Hindlimb muscle (tissue), 1 donor: ENCODE measurements at places on chromosomes 16 and 17.

GRCh38 chr16:8168016-8168415 is 422.3 kb downstream of the TMEM114 start:
- DNase-seq = no peak

- no peak for DNase-seq
Measured at GRCh38 chr17:66654764-66655163, 180.2 kb upstream of the CACNG5 start.

DNA sequence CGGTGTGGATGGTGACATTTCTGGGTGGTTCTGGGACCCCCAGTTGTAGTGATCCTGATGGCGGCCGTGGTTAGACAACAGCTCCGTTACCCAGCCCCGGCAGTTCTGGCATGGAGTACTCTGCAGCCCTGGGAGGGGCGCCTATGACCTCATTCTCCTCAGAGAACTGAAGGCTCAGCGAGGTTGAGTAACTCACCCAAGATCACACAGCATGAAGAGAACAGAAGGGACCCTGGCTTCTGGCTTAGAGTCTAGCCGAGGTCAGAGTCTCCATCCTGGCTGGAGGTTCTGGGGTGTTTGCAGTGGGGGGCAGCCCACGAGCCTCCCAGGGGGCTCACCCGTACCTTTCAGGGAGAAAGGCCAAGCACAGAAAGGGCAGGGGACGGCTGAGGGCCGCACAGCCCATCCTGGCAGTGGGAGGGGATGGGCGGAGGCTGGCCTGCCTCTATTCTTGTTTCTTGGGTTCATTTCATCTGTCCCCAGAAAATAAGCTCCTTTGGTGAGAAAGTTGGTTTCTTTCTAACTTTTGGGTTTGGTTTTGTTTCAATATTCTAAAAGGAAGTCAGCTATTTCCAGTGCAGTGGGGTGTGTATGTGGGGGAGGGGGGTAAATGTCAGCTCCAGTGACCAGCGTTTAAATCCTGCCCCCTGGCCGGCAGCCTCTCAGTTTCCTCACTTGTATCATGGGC is 13.2 kb downstream of the ZFPM1 start:
- no peak for DNase-seq

- DNase-seq = no peak
Measured at GRCh38 chr16:82701442-82701955, 74.7 kb downstream of the CDH13 start.

DNA sequence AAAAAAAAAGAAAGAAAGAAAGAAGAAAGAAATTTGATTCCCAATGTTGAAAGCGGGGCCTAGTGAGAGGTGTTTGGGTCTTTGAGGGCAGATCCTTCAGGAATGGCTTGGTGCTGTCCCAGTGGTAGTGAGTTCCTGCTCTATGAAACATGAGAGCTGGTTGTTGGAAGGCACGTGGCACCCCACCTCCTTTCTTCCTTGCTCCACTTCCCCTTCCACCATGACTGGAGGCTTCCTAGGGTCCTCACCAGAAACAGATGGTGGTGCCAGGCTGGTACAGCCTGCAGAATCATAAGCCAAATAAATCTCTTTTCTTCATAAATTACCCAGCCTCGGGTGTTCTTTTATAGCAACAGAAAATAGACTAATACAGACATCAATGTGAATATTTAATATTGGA is 147.3 kb upstream of the KCNJ18 start:
- no peak for DNase-seq

DNA sequence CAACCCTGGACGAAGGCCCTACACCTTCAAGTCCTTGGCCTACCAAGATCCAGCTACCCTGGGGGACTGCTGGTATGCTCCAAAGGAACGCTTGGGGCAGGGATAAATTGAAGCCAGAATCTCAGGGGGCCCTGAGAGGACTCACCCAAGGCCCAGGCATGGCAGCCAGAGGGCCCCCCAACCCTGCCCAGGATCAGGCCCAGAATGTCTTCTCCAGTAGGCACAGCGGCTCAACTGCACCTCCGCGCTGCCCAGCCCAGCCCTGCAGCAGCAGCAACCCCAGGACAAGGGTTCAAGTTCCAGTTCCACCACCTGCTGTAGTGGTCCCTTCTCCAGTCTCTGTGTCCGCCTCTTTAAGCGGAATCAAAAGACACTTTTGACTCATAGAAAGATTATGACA is 2.2 kb downstream of the TFAP4 start:
- no peak for DNase-seq

DNA sequence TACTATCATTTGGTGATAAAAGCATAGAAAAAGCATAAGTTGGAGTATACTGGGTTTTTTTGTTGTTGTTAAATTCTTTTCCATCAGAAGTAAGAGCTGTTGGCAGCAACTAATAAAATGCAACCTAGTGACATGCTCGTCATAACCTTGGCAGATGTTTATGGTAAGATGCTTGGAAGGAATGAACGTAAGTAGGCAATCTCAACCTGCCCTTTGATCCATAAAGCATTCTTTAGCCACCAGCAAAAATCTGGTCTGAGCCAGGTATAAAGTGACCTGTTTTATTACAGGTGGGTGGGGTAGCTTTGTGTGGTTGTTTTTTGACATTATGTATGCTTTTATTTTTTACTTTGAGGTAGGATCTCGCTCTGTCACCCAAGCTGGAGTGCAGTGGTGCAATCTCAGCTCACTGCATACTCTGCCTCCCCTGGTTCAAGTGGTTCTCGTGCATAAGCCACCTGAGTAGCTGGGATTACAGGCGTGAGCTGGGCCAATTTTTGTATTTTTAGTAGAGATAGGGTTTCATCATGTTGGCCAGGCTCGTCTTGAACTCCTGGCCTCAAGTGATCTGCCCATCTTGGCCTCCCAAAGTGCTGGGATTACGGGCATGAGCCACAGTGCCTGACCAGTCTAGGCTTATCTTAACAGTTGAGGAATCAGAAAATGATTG is 22.0 kb downstream of the WSB1 start:
- DNase-seq = no peak

- no peak for DNase-seq
Measured at GRCh38 chr17:8126491-8127066, 2.7 kb upstream of the HES7 start.

DNA sequence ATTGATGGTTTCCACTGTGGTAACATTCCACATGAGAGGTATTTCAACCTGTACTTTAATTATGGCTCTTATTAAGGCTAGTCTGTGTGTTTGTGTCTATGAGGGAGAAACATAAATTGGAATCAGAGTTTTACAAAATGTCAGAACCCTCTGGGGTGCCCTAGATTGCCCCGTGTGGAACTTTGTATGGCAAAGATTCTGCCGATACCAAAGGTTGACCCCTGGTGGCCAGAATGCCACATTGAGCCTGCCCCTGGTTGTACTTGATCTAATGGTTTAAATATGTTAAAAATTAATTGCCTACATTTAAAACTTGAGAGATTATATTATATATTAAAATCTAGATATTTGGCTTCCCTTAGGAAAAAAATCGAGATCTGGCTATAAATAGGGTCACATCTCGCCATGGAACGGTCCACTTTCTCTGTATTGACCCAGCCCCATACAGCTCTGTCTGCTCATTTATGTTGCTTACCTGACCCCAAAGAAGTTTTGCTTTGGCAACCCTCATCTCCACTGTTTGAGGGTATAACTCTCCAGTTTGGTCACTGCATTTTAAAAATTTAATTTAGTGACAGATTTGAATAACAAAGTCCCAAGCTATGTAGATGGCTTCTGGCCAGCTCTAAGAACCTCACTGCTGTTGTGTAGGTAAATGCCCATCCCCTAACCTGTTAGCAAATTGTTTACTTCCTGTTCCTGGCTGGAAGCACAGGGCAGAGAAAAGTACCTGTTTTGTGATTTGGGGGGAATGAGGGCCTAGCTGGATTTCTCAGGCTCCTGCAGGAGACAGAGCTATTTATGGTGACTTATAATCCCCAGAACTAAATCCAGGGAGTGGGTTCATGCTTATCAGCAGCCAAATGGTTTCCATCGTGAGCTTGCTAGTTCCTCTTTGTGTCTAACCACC is 95.0 kb downstream of the PLCG2 start:
- no peak for DNase-seq

- DNase-seq = no peak
Measured at GRCh38 chr16:3158026-3158509, 23.2 kb downstream of the ZNF213 start.

GRCh38 chr17:58219789-58220183 is 731 bp upstream of the MKS1 start:
- no peak for DNase-seq

GRCh38 chr17:49618028-49618611 is 42.4 kb downstream of the NXPH3 start:
- no peak for DNase-seq

DNA sequence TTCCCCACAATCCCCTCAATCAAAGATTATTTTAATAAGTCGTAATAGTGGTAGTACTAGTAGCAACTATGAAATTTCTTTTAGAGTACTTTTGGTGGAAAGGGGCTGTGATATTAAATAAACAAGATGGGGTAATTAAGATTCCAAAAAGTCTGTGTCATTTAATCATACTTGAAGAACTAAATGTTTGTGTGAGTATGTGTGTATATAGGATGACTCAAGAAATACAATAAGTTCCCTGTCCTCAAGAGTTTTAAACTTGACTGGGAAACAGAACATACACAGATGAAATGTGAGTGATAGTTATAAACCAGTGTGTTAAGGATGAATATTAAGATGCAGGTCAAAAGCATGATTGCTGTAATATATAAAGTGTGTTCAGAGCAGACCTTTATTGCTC is 2.3 kb downstream of the ALDH3A2 start:
- DNase-seq = no peak

- no peak for DNase-seq
Measured at GRCh38 chr17:78506454-78507309, 70.5 kb downstream of the DNAH17 start.

DNA sequence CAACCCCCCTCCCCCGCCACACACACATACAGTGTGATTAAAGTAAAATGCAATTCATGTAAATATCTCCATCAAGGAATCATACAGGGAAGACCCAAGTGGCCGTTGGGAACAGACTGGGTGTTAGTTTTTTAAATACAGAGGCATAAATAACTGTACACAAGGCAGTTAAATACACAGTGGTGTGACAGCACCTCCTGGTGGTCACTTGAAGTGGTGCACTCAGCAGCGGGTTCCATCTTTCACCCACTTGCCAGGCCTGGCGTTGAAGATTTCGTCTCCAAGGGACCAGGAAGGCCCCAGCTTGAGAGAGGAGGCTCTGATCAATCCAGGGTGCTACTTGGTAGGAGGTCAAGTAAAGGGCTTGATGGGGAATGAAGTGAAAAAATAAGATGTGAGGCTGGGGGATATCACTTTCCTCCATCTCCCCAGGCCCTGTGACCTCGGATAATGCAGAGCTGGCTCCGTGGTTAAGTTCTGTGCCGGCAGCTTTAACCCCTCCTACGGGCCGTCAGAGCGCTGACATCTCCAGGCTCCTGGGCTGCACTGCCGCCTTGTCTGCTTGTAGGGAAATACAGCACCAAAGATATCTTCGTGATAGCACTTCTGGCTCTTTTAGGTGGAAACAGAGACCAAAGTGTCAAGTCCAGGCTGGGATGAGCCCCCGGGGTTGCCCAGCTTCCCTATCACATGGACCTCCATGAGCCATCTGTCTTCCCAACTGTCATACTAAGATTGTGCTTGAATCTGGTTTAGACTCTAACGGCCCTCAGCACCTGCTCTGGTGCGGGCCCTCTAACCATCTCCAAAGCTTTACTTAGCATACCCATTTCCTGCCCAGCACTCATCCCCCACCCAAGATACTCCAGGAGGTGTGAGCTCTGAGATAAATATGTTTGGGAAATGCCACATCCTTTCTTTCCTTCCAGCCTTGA is 20.7 kb downstream of the LGALS9 start:
- DNase-seq = no peak

DNA sequence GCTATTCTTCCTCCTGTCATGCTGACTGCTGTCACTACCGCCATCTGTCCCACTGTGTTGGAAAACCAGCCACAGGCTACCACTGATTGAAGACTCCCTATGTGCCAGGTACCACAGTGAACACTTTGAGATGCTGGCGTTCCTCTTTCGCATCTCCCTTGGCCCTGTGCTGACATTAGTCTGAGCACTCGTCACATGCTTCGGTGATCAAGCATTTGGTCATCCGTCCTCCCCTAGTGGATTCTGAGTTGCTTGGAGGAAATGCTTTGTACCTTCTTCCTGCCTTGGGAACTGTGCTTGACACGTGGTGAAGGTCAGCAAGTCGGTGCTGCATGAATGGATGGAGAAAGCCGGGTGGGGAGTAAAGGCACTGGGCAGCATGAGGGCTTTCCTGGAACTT is 260.1 kb downstream of the SNX29 start:
- DNase-seq = no peak

DNA sequence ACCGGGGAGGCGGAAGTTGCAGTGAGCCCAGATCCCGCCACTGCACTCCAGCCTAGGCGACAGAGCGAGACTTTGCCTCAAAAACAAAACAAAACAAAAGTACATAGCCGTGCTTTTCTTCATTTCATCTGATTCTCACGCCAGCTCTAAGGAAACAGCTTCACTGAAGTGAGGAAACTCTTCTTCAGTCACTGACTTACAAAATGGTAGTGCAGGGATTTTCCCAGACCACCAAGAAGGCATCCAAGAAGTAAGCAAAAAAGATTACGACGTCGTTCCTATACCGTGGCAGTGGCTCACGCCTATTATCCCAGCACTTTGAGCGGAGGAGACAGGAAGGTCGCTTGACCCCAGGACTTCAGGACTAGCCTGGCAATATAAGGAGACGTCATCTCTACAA is 40.4 kb upstream of the SLFN13 start:
- no peak for DNase-seq

GRCh38 chr17:79991140-79991923 is 44.3 kb downstream of the TBC1D16 start:
- peak; percentile 72 for DNase-seq

DNA sequence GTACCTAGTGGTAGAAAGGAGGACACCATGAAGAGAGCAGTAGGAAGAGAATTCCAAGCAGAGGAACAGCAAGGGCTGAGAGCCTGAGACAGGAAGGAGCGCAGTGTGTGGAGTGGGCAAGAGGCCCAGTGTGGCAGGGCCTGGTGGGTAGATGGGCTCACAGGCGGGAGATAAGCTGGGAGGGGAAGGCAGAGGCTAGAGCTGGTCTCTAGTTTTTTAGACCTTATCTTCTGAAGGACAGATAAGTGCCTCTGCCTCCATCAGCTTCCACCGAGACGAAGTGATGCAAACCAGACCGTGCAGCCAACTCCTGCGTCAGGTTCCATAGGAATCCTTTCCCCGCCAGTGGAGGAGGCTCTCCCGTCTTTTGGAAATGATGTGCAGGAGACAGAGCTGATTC is 33.6 kb downstream of the CDH1 start:
- no peak for DNase-seq

- DNase-seq = no peak
Measured at GRCh38 chr17:42865638-42866094, 14.7 kb downstream of the AOC3 start.

GRCh38 chr17:32813021-32813420 is 63.9 kb downstream of the MYO1D start:
- DNase-seq = no peak

- peak; percentile 72 for DNase-seq
Measured at GRCh38 chr17:45172541-45173286, 11.0 kb downstream of the HEXIM2 start.

- DNase-seq = no peak
Measured at GRCh38 chr17:17808706-17809432, 27.9 kb downstream of the SREBF1 start.
